ELR (cell line): ENCODE measurements at places on chromosomes 7 and 10.

GRCh38 chr10:96118604-96119450 is 11.3 kb upstream of the ZNF518A start:
- DNase-seq: no peak

DNA sequence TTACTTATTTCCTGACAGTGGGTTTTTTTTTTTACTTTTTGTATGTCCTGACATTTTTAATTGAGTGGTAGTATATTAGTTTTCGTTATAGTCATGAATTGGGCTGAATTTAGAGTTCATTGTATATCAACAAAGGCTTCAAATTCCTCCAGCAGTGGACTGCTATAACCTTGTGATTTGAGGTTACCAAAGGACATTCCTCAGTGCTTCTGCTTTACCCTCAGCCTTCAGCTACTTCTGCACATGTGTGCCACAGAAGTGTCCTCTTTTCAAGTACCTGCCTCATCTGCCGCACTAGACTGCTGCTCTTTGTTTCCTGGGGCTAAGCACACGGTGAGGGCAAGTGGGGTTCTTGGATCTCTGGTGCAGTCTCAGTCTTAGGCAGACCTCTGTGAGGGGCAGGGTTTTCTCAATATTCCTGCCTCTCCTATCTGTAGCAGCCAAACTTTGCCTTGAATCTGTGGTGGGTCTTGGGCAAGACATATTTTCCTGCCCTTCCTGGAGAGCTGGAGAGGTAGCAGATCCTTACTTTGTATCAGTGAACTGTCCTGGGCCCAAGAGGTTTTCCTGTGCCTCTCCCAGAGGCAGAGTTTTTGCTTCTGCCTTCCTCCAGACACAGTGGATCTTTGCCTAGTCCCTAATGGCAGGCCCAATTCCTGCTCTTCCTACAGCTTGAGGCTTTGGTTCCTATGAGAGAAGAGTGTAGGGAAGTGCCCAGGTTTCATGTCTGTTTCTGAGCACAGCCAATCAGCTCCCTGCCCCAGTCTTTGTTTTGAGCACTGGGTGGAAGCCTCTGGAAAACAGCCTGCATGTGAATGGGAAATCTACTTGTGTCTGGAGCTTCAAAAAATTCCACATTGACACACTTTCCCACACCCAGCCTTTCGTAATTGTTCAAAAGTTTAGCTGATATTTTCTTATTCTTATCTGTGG is 39.0 kb upstream of the STRIP2 start:
- no peak for DNase-seq

- no peak for DNase-seq
Measured at GRCh38 chr10:71083716-71083975, 128.7 kb upstream of the UNC5B start.

- DNase-seq: no peak
Measured at GRCh38 chr10:129845111-129845753, 118.8 kb downstream of the EBF3 start.

DNA sequence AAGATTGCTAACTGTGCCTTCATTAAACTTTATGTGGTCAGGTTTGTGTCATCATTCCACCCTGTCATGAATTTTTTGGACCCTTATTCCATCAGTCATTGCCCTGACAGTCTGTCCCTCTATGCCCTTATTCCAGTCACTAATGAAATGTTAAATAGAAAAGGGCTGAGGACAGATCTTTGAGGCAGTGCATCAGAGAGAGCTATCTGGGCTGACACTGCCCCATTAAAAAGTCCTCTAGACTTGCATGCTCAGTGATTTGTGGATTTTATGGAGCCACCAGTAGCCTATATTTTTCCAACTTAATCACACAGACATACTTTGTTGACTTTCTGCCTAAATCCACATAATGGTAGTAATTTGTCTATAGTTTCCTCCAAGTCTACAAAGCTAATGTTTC is 264.7 kb upstream of the YAE1 start:
- no peak for DNase-seq

DNA sequence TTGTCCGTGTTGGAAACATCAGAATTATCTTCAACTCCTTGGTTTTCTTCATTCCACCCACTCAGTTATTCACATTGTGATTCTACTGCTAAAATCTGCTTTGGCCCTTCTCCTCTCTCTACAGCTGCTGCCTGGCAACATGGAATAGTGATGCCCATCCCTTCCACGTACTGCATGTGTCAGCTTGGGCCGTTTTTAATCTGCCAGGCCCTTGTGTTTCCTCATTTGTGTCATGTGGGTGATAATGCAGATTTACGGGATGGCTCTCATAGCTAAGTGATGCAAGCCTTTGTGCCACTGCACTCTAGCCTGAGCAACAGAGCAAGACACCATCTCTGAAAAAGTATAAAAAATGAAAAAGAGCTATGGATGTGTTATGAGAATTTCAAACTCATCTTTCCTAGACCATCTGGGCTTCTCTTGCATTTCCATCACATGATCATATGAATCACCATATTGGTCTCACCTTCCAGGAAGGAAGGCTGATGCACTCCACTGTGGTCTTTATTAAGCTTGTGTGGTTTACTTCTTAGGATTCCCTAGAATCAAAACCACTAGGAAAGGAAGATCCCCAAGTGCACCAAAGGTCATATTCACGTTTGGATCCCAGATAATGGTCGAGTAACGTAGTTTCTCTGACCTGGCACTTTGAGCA is 20.6 kb upstream of the CELF2 start:
- no peak for DNase-seq

DNA sequence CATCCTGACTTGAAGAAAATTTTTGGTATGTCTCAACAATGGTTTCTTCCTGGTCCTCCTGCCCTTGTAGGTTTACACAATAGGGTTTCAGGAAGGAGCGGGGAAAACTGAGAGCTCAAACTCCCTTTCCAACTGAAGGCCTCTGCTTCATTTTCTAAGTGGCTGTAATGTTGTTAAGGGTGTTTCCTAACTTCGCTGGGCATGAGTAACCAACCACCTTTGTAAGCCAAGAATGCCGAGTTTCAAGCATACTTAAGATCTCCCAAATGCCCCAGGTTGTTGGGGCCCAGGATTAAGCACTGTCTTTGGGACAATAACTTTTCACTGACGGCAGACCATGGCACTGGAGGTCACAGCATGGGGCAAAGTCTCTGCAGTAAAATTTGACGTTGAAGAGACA is 33.6 kb upstream of the DRGX start:
- no peak for DNase-seq

- DNase-seq: peak; percentile 64
Measured at GRCh38 chr10:101536800-101537199, 51.3 kb downstream of the POLL start.

DNA sequence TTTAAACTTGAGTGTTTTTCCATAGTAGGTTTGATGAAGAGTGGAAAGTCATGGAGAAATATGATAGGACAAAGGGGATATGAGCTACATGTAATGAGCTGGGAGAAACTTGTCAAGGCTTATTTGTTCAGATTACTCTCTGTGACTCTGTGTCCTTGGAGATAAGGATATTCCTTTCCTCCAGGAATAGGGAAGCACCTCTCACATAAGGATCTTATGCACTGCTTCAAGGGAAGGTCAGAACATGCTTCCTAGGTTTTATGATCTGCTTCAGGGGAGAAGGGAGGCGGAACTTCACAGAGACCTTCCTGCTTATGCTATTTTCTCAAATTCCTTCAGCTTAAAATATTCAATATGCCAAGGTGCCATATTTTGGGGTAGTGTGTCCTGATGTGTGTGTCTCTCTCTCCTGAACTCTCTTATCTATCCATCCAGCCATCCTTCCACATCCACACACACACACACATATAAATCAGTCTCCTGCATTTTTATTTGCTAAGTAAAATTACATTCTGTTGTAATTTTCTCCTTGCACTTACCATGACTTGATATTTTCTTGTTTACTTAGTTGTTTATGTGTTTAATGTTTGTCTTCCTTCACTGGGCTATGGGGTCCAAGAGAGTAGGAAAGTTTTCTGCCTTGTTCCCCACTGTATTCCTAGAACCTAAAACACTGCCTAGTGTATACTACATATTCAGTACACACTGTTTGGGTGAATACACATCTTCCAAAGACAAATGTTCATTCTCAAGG is 26.4 kb downstream of the ARL4A start:
- no peak for DNase-seq

DNA sequence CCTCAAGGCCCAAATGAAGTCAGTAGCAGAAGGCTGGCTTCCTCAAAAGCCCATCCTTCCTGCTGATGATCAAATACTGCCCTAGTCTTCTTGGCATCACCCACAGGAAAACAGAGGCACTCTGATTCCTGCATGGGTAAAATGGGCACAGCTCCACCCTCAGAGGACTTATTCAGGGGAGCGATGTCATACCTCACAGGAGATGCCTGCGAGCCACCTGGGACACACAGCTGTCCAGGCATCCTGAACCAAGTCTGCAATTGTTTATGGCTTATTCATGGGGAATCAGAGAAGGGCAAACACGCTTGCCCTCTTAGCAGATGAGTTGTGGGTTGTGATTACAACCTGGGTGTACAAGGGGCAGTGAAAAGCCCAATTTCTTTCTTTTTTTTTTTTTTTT is 22.0 kb upstream of the LMTK2 start:
- no peak for DNase-seq

DNA sequence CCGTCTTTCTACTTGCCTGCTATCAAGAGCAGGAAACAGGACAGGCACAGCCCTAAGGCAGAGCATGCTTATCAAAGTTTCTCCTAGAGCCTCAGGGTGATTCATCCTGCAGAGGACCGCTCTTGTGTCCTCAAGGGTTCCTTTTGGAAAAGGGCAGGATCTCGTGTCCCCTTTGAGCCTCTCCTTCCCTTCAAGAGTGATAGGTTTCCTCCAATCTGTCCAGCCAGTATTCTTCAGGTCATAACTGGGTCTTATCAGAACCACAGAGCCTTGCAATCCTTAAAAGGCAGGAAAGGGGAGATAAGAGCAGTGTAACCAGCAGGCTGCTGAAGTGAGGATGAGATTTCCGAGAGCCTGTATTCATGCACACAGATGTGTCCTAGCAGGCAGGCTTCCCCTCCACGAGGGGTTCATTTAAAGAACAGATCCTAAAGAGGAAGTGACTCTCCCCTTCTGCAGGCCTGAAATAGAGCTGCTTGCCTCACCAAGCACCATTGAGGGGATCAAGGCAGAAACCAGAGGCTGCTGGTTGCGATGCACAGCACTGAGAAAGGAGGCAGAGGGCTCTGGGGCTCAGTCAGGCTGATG is 90.5 kb upstream of the SVIL start:
- peak; percentile 28 for DNase-seq

DNA sequence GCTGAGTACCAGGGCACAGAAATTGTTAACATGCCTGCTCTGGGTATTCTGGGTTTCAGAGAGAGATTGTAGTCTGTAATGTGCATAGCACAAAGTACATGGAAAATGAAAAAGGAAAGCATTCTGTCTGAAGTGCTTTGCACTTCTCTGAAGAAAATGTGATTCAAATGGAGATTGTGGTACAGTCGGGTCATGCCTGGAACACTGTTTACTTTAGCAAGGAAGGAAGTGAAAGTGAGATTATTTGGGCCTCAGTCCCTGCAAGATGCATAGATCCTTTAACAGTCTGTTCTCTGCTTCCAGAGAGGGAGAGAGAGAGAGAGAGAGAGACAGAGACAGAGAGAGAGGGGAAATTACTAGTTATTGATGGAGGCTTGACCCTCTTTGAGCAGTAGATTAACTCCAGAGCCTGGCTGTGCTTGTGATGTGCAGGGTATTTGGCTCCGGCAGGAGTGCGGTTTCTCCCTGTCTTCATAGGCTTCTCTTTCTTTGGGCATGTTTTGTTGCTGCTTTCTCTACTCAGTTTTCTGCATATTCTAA is 5.4 kb downstream of the VWC2 start:
- no peak for DNase-seq

- peak; percentile 47 for DNase-seq
Measured at GRCh38 chr10:17233286-17233991, 5.4 kb downstream of the VIM start.

GRCh38 chr10:20795391-20795790 is 101.7 kb downstream of the NEBL start:
- no peak for DNase-seq

- DNase-seq: peak; percentile 64
Measured at GRCh38 chr10:89213191-89213808, 6.2 kb upstream of the CH25H start.

DNA sequence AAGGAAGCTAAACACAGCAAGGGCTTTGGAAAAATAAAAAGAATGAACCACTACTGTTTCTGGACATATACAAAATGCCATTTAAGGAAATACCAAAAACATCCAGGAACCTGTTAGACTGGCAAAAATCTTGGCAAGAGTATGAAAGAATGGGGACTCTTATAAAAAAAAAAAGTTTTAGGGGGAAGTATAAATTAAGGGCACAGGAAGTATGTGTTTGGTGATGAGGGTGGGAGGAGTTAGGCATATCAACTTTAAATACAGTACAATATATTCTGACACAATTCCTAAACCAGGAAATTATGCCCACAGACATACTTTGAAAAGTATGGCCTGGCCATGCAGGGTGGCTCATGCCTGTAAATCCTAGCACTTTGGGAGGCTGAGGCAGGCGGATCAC is 74.2 kb downstream of the WAPL start:
- DNase-seq: no peak

DNA sequence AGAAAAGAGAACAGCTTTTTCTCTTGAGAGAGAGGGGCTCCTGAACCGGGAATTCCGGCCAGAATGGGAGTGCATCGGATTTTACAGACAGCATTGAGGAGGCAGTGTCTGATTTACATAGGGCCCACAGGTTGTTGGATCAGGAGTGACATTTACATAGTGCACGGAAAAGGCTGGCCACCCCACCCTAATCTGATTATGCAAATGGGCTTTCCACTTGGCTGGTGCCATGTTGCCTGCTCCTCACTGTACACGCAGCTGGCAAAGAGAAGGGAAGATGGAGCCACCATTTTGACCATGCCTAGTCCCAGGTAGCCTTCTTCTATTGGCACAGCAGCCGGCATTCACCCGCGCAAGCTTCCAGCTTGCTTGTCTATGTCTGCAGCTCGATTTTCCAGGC is 77.5 kb upstream of the FAM171A1 start:
- DNase-seq: no peak

GRCh38 chr10:69344591-69345252 is 66.4 kb downstream of the HK1 start:
- DNase-seq: no peak
